Stimulated activated CD4-positive, alpha-beta T cell treated with anti-CD3 and anti-CD28 coated beads, Interleukin-4, amount 100 ng/mL, for 1 hour (primary cell): ENCODE measurements at places on chromosomes 11 and 22.

GRCh38 chr11:86926975-86927374 is 28.2 kb downstream of the FZD4 start:
- DNase-seq: no peak

DNA sequence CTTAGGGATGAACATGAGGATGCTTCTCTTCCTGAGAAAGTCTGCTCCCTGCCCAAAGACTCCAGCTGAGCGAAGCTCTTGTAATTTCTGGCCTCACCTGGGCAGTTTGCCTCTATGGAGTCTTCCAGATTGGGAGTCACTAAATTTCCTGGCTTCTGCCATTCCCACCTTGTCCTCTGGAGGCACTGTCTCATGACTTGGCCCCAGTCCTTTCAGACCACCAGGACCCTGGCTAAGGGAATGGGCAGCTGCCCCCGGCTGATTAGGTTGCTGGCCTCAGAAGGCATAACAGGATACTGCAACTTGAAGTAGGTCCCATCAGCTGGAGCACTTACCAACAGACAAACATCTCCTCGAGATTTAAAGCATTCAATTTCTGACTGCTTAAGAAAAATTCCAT is 128.1 kb upstream of the SPON1 start:
- DNase-seq: no peak

DNA sequence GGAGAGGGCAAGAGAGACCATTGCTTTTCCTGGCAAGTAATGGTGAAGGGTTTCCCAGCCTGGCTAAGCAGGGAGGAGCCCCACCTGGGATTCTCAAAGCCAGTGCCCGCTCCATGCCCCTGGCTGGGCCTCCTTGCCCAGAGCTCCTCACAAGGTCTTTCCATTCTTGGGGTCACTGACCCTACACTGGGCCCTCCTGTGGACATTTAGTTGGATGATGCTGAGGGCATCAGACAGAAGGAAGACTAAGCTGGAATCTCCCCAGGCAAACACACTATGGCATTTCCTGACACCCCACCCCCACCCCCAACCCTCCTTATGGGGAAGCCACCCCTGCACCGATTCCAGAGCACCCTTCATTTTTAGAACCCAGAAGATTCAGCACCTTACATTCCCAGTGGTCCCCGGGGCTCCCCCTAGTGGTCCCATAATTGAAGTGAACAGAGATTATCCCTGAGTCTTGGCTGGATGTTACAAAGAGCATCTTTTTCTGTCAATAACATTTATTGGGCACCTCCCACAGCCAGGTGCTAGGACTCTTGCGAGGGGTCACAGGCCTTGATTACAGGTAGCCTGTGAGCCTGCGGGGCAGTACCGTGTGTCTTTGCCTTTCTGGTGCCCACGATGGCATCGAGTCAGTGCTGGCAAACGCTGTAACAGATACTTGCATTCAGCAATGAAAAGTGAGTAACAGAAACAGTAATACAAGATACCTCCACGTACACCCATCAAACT is 548.5 kb downstream of the BUD13 start:
- DNase-seq: peak; percentile 25

DNA sequence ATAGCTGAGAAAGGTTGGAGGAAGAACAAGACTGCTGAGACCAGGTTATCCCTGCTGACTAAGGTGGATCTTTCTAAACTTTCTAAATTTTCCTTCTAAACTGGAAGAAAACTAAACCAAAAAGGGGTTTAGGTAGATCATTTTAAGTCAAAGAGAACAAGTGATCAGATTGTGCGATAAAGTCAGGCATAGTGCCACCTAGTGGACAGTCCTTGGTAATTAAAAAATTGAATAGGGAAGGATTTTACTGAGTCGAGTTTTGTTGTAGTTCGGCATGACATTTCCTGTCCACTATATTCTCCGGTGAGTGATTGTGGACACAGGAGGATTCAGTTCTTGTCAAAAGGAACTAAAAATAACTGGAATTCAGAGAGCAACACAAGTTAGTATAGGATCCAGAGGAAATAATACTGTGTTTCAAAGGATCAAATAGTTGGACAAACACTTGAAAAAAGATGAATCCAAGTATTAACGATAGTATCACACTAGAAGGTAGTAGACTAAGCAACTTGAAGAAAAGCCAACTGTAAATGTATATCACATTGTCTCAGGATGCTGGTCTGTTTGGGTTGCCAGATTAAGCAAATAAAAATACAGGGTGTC is 1236.4 kb downstream of the FAM181B start:
- no peak for DNase-seq

GRCh38 chr11:117000014-117000737 is 98.1 kb downstream of the SIK3 start:
- no peak for DNase-seq

- DNase-seq: no peak
Observed at GRCh38 chr22:39675947-39676346, 105.4 kb downstream of the CACNA1I start.

- no peak for DNase-seq
Observed at GRCh38 chr22:19494001-19494560, 14.4 kb downstream of the CDC45 start.

- peak; percentile 69 for DNase-seq
Observed at GRCh38 chr22:49825944-49826602, 1.6 kb downstream of the BRD1 start.

DNA sequence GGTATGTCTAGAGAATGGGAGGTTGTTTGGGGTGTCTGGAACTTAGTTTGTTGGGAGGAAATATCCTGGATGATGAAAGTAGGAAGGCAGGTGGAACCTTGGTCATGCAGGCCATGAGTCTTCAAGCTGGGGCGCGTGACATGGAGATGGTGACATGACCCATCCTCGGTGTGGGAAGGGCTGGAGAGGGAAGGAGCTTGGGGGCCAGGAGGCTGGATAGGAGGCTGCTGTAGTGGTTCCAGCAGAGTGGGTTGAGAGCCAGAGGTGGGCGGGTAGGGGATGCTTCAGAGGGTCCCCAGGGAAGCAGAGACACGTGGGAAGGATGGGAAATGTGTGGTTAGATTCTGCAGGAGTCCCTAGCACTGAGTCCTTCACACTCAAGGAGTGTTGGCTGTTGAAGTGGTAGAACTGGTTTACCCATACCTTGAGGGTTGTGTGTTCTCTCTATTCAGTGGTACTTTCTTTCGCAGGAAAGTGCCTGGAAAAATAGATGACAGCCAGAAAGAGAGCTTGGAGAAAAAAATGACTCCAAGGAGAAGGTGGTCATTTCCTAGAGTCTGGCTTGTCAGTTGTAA is 56.8 kb downstream of the LDLRAD3 start:
- DNase-seq: no peak

GRCh38 chr11:45580399-45580798 is 85.0 kb downstream of the CHST1 start:
- DNase-seq: no peak

DNA sequence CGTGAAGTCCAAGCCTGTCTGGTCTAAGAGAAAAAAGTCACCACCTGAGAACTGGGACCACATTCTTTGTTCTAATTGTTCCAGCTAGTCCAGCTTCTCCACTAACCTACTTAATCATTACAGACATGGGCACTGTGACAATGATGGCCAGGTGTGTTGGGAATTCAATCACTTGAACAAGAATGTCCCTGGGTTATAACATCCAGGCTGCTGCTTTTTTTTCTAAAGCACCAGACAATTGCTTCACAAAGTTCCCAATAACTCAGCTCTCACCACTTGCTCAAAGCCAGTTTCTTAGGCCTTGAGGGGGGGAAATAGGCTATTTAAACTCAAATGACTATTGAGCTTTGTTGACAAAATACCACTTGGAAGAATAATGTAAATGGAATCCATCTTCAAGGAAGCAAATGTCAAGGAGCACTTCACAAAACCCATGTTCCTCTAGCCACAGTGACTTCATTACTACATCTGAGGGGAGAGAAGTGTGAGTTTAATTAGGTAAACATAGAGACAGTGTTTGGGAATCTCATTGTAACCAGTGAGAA is 80.3 kb downstream of the ME3 start:
- no peak for DNase-seq

DNA sequence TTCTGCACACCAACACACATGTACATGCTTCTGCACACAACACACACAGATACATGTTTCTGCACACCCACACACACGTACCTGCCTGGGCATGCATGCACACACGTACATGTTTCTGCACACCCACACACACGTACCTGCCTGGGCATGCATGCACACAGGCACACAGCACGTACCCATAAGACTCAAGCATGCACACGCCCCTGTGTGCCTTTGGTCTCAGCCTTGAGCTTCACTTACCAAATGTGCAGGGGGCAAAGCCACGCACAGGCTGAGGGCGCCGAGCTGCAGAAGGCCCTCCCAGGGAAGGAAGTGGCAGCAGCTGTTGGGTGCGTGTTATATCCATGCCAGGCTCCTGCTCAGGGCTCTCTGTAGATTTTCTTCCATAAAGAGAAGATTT is 34.7 kb upstream of the SMIM38 start:
- DNase-seq: no peak

GRCh38 chr22:46967445-46968358 is 205.3 kb downstream of the TBC1D22A start:
- no peak for DNase-seq

DNA sequence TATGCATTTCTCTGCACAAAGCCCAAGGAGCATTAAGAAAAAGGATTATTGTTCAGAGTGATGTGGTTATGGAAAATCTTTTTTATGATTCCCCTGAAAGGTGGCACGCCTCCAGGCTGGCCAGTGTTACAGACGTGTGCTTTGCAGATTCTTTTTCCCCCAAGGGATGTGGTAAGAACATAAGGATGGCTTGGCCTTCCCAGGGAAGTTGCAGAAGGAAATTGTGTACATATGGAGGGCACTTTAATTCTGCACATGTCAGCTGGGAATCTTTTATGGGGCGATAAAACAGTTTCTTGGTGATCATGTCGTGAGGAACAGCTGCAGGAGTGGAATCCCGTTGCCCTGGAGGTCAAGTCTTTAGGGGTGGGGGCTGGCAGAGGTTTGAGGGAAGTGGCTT is 9.7 kb downstream of the SMARCB1 start:
- DNase-seq: no peak

GRCh38 chr11:125202362-125202880 is 37.9 kb downstream of the PKNOX2 start:
- DNase-seq: no peak

DNA sequence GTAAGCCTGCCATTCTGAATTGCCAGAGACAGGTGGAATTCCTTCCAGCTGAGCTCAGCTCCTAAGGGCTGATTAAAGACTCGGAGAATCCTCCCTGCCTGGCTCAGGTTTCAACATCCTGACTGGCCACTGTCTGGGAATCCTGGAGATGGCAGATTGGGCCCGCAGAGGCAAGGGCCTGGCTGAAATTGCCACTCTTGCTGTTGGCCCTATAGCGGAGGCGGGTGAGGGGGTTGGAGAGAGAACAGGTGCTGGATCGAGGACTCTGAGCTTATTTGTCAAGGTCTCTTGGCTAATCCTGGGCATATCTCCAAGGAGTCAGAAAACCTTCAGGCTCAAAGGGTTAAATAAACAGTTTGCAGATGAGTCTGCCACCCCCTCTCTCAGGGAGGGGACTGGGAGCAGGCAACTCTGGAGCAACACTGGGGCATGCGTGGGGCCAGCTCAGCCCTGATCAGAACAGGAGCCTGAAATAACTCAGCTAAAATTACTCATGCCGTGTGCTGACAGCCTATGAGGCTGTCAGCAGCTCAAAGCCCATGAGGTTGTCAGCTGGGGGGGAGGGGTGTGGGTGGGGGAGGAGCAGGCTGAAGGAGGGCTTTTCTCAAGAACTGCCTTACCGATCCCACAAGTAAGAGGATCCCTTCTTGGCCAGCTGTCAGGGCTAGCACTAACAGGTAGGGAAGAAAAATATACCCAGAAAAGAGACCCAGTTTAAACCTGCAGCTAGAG is 14.7 kb upstream of the MFRP start:
- peak; percentile 41 for DNase-seq

DNA sequence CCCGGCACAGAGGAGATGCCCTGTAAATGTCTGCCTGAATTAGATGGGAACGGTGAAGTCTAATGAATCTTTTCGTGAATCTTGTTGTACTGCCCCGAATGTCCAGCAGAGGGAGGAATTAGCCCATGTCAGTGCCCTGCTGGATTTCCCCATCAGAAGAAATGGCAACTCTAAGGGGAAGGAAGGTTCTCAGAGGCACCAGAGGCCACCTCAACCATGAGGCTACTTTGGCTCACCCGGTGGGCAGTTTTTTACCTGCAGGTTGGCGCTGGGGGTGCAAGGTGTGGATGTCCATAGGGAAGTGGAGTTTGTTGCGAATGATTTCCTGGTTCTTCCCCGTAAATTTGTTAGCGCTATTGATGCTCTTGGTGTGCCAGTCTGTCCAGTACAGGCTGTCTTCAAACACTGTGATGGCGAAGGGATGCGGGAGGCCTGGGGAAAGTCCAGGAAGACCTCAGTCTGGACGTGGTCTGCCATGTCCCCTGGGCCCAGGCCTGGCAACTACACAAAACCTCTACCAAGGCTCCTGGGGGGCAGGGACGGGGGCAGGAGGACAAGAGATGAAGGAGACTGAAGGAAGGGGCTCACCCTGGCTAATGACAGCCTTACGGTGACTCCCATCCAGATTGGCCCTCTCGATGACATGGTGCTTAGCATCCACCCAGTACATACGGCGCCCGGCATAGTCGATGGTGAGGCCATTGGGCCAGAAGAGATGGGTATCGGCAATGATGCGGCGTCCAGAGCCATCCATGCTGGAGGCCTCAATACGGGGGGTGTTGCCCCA is 28.5 kb downstream of the LRP4 start:
- peak; percentile 67 for DNase-seq

- DNase-seq: no peak
Observed at GRCh38 chr11:10484461-10485180, 29.6 kb downstream of the AMPD3 start.

- DNase-seq: no peak
Observed at GRCh38 chr11:102325088-102325487, 7.8 kb downstream of the BIRC3 start.

DNA sequence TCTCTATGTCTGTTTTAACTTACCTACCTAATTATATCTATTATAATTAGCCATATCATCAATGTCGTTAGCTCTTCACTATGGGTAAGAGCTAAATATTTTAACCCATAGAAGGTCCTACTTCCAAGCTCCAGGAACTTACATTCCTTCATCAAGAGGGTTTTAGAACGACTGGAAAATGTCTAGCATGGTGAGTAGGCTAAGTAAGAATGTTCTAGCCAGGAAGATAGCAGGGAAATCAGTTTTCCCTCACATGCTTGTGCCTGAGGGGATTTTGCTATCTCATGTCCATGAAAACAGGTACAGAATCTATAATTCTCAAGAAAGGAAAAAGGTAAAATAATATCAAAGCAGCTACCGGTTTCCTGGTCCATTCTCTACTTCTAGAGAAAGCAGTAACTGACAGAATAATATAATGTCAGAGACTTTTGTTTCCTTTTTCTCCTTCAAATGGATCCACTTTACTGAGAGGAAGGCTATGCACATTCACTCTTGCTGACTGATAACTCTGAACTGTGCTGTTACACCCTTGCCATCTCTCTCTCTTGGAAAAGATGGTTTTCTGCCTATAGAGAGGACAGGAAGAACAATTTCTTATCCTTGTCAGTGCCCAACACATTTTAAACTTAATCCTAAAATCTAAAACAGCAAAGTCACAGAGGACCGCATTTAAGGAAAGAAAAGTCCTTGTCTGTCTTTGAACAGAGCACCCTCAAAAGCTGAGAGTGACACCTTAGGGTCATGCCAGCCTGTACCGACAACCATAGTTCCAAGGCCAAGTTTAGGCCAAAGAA is 67.0 kb downstream of the MAML2 start:
- DNase-seq: no peak

GRCh38 chr11:6548121-6548520 is 51.0 kb downstream of the DNHD1 start:
- DNase-seq: no peak

- DNase-seq: no peak
Observed at GRCh38 chr11:102882389-102883024, 7.7 kb upstream of the MMP12 start.

- no peak for DNase-seq
Observed at GRCh38 chr11:120409655-120410054, 73.4 kb downstream of the ARHGEF12 start.
